ENCODE measurements at places on chromosomes 1 and 21. TPM values are rescaled to one million over a fixed set of nuclear protein-coding genes. Genes with fewer than 3 reads are reported as not detected.

DNA sequence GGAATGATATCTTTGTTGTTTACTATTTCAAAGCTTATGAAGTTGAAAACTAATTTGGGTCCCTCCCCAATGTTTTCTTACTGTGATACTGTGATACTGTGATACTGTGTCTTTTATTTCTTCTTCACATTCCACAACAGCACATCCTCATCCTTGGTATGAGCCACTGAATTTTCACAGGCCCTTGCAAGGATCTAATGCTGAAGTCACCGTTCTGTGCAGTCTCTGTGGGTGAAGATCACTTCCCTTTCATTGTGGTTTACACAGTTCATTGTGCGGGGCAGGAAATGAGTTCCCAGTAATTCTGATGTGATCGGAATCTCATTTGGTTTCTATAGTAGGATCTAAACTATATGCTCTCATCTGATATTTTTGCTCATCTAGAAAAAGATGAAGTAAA lies 32.1 kb upstream of the PAXBP1 start:
- DNase-seq = no peak

GRCh38 chr1:64569411-64569810 lies 99.5 kb downstream of the CACHD1 start:
- DNase-seq = no peak

Gene TSACC
- not detected for total RNA-seq

Gene CORT
- total RNA-seq = not detected

Gene RHD
- not detected for total RNA-seq

Gene CGN
- total RNA-seq = 3.3 TPM

Gene RNF2
- 29.6 TPM for total RNA-seq

All from ovary (tissue), 10 donors.